ENCODE measurements at places on chromosomes 3 and 15.

GRCh38 chr3:45981346-45982074, 14.1 kb downstream of the FYCO1 start:
- DNase-seq, result no peak

DNA sequence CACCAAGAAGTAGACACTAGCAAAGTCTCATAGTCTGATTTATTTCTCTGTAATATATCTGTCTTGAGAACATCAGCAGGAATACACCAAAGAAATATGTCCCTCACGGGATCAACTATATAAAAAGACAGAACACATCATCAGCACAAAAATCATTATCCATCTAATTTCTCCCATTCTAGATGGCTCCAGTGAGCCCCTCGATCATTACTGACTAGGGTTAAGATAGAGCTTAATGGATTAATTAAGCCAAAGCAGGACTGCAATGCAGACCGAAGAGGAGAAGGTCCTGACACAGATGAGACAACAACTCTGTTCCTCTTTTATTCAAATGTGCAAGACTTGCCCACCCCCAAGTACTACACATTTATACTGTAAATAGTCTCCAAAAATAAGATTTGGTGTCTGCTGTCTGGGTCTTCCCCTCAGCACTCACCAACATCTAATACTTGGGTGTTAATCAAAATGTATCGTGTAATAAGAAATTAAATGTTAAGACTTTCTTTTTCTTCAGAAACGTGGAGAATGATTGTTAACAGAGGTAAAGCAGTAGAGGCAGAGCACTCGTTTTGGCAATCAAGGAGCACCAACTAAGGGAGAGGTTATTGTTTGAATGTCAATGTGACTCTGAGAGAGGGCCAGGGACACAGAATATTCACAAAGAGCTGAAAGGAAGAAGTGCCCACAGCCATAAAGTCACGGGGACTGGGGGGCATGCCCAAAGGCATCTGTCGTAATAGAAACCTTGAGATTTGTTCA, 133.6 kb downstream of the TIGIT start:
- DNase-seq, result no peak

GRCh38 chr3:151875759-151876158, 2.3 kb downstream of the SUCNR1 start:
- DNase-seq, result no peak

DNA sequence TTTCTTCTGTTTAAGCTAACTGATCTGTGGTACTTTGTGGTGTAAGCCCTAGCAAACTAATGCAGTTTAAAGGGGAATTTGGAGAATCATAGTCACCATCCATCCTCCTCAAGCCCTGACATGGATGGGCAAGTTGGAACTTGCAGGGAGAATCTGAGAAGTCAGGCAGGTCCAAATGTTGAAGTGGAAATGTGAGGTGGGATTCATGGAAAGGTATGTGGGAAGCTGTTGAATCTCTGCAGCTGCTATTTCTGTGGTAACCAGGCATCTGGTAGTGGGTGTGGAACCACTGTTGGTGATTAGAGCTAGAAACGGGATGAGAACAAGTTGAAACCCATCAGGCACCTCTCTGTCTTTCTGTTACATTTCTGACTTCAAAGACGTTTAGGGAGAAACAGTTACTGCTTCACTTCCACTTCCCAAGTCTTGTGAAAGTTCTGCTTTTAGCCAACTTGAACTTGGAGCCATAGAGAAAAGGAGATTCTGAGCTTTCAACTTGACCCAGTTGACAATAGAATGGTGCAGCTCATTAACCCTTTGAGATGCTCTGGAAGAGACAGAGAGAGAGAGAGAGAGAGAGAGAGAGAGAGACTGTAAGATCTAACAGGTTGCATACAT, 38.1 kb upstream of the NMNAT3 start:
- DNase-seq, result no peak

DNA sequence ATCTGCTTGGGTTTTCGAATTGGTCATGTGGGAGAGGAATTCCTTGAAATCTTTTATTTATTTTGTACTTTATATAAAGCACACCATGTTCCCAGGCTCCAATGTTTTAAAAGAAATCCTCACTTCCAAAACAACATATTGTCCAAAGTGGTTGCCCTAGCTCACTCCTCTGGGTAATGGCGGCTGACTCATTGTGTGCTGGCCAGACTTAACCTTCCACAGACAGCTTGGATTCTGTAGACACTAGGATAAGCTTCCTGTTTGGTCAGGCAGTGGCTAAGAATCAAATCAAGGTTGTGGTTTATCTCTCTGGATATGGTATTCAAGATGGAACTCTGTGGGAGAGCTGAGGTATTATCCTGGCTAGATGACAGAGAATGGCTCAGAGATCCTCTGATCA, 55.8 kb upstream of the FAM98B start:
- no peak for DNase-seq

- DNase-seq, result no peak
Observed at GRCh38 chr15:45794712-45795439, 160.0 kb downstream of the SQOR start.

DNA sequence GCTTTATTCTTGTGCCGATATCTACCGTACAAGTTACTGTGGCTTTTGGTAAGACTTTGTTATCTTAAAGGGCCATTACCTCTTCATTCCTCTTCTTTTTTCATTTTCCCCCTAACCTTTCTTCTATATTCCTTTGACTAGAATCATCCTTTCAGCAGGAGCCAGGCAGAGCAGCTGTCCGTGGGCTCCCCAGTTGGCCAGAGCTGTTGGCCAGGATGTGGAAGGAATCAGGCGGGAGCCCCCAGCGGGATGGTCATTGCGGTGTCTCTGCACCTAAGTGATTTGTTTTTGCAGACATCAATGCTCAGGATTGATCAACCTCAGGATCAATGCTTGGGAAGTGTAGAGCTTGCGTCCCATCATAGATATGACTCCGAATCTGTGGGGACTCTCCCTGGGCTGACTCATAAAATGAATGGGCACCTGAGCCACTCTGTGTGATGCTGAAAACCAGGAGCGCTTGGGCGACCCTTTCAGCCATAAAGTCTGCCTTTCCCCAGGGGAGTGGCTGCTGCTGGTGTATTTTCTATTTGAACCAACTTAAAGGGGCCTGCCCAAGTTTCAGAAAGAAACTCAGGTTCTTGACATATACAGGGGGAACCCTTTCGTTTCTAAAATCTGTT, 21.7 kb downstream of the APBA2 start:
- DNase-seq, result no peak

DNA sequence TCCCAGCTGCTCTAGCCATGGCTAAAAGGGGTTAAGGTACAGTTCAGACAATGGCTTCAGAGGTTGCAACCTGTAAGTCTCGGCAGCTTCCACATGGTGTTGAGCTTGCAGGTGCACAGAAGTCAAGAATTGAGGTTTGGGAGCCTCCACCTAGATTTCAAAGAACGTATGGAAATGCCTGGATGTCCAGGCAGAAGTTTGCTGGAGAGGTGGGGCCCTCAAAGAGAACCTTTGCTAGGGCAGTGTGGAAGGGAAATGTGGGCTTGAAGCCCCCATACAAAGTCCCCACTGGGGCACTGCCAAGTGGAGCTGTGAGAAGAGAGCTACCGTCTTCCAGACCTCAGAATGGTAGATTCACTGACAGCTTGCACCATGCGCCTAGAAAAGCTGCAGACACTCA, 73.7 kb downstream of the STT3B start:
- DNase-seq, result no peak

- DNase-seq, result no peak
Observed at GRCh38 chr3:4503050-4503449, 9.9 kb downstream of the ITPR1 start.

- DNase-seq, result no peak
Observed at GRCh38 chr3:2423143-2423542, 324.5 kb downstream of the CNTN4 start.

All from stimulated activated CD4-positive, alpha-beta T cell treated with anti-CD3 and anti-CD28 coated beads, Interleukin-12 subunit alpha, Interleukin-12 subunit beta, amount 100 ng/mL, for 48 hours (primary cell).